ENCODE measurements at places on chromosomes 4 and X.

GRCh38 chr4:150078579-150079080 lies 385 bp downstream of the DCLK2 start:
- DNase-seq, result no peak

- DNase-seq, result no peak
Observed at GRCh38 chrX:54386314-54386713, 28.5 kb upstream of the WNK3 start.

DNA sequence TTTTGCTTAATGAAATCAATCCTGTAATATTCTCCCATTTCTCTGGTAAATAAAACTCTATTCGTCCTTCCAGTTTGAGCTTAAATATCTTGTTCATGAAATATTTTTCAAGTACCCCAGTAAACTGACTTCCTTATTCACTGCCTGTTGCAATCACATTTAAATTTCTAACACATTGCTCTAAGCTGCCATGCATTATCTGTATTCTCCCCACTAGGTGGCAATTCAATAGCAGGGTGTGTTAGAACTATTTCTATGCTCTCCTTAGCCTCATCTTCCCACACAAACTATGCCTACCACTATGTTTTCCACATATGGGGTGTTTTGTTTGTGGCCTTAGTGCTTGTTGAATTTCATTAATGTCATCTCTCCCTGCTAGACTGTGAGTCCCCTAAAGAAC lies 377.1 kb upstream of the HS3ST1 start:
- peak; percentile 34 for DNase-seq

GRCh38 chr4:9898596-9899305 lies 117.3 kb downstream of the DRD5 start:
- DNase-seq, result peak; percentile 78

GRCh38 chr4:78057135-78057599 lies at the start of gene FRAS1:
FRAS1 (plus strand) TSS chr4:78057323; CDS start chr4:78058010, 687 bp downstream.
- peak; percentile 11 for DNase-seq

- no peak for DNase-seq
Observed at GRCh38 chrX:28586981-28587551, at the start of gene IL1RAPL1. IL1RAPL1 (plus strand) TSS chrX:28587446.

DNA sequence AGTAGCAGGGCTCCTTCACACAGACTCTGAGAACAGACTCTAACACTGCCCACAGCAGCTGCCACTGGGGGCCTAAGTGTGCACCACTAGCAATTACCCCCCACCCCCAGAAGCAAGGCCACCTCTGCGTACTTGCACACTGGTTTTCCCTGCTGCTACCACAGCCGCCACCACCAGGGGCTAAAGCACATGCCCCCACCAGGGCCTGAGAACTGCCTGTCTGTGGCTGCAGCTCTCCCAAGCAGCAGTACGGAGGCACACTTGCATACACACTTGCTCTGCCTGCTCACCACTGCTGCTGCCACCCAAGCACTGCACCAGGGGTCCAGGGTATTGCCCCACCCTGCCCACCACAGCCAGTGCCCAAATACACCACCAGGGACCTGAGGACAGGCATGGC lies 59.6 kb downstream of the SCML2 start:
- no peak for DNase-seq

DNA sequence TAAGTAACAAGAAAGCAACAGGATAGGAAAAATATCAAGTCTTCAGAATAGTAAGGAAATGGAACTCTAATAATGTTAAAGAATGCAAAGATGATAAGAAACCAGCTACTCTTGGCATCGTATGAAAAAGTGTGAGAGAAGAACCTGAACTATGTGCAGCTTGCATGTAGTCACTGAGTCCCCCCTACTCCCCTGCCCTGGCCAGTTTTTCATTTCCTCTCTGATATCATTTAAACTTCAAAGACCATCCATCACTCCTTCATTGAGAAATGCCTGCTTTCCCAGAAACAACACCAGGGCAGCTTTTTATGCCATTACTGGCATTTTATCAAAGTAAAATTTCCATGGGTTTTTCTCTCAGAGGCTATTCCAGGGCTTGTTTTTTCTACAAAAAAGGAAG lies 28.1 kb downstream of the INPP4B start:
- DNase-seq, result no peak

DNA sequence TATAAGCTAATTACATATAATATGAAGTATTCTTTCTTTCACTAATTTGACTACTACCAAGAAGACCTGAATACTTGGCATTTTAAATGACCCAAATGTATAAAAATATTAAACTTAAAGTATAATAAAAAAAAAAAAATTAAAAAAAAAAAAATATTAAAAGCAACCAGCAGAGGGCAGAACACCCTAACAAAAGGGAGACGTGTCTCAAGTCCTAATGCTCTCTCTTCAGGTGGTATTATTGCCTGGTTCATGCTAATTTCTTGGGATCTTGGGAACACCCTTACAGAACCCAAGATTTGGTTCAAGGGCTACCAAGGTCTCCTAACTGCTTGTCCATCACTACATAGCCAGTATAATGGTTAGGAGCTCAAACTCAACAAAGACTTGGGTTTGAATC lies 754.8 kb downstream of the RAB28 start:
- DNase-seq, result peak; percentile 15

- DNase-seq, result peak; percentile 55
Observed at GRCh38 chr4:141352909-141353525, 132.3 kb downstream of the ZNF330 start.

GRCh38 chr4:62394766-62395165 lies 1194.6 kb downstream of the ADGRL3 start:
- DNase-seq, result no peak

DNA sequence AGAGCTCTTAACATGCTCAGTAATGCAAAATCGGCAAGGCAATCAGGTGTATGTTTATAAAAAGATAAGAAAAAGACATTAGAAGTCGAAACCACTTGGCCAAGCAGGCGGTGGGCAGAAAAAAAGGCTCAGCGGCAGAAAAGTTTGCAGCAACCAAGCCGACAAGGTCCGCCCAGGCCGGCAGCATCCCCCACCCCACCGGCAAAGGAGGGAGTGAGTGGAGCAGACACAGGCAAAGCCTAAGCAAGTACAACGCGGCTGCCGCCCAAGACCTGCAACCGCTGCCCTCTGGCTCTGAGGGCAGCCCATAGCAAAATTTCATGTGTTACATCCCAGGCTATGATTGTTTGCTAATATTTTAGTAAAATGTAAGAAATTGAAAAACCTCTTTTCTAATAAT lies 125.4 kb upstream of the ZCCHC13 start:
- no peak for DNase-seq

GRCh38 chr4:137748616-137749015 lies 216.3 kb upstream of the PCDH18 start:
- no peak for DNase-seq

DNA sequence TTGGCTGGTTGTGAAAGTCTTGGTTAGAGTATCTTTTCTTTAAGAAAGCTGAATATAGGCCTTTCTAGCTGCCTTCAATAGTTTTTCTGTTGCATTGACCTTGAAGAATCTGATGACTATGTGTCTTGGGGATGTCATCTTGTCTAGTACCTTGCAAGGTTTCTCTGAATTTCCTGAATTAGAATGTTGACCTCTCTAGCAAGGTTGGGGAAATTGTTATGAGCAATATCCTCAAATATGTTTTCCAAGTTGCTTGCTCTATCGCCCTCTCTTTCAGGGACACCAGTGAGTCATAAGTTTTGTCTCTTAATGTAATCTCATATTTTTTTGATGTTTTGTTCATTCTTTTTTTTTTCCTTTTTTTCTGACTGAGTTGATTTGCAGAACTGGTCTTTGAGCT lies 194.7 kb downstream of the RAB28 start:
- DNase-seq, result no peak

GRCh38 chr4:177921715-177922114 lies 479.5 kb upstream of the AGA start:
- DNase-seq, result no peak

- DNase-seq, result no peak
Observed at GRCh38 chr4:125447551-125448290, 133.0 kb downstream of the FAT4 start.

DNA sequence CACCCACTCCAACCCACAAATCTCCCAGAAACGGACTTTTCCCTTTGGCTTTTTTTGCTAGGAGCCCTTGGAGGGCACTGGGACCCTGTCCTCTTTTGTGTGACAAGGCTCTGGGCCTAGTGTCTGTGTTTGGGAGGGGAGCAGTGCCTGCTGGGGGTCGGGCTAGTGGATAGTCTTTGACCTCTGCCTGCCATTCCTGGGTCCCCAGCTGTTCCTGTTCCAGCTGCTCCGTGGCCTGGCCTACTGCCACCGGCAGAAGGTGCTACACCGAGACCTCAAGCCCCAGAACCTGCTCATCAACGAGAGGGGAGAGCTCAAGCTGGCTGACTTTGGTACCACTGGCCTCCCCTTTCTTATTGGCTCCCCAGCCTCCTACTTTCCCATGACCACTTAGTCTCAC lies 6.7 kb upstream of the USP11 start:
- DNase-seq, result no peak

GRCh38 chrX:105006103-105006502 lies 214.4 kb downstream of the TEX13A start:
- no peak for DNase-seq

DNA sequence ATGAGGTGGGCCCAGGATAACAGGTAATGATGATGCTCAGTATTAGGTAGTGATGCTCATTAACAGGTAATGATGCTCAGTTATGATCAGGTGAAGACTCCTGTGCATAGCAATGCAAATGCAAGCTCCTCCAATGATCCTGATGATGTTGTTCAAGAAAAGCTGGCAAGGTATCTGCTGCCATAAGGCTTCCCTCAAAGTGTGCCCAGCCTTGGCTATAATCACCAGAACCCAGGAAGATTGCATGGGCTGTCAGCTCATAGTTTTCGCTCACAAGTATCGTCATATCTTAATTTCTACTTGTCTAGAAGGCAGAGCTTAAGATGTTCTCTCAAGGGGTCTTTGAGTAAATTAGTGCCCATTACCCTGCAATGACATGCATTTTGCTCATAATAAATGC lies 366.2 kb upstream of the CLNK start:
- DNase-seq, result no peak

DNA sequence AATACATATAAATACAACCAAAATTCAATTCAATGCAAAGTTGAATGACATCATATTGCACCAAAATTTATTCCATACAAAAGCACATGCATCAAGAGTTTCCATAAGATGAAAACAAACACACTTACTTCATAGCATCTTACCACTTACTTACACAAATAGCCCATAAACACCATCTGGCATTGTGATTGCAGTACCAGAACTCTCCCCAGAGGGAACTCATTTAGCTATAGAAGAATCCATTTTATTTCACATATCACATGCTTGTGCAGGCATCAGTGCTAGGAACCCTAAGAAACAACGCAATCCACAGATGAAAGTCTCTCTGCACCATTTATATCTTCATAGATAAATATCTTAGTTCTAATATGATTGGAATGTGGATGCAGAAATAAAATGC lies 77.9 kb downstream of the SLC7A11 start:
- DNase-seq, result no peak

GRCh38 chr4:138957302-138957701 lies 58.3 kb upstream of the NOCT start:
- no peak for DNase-seq

GRCh38 chrX:110657073-110657472 lies 138.5 kb downstream of the CHRDL1 start:
- no peak for DNase-seq

GRCh38 chrX:110089656-110090403 lies 86.9 kb downstream of the TMEM164 start:
- DNase-seq, result peak; percentile 74

DNA sequence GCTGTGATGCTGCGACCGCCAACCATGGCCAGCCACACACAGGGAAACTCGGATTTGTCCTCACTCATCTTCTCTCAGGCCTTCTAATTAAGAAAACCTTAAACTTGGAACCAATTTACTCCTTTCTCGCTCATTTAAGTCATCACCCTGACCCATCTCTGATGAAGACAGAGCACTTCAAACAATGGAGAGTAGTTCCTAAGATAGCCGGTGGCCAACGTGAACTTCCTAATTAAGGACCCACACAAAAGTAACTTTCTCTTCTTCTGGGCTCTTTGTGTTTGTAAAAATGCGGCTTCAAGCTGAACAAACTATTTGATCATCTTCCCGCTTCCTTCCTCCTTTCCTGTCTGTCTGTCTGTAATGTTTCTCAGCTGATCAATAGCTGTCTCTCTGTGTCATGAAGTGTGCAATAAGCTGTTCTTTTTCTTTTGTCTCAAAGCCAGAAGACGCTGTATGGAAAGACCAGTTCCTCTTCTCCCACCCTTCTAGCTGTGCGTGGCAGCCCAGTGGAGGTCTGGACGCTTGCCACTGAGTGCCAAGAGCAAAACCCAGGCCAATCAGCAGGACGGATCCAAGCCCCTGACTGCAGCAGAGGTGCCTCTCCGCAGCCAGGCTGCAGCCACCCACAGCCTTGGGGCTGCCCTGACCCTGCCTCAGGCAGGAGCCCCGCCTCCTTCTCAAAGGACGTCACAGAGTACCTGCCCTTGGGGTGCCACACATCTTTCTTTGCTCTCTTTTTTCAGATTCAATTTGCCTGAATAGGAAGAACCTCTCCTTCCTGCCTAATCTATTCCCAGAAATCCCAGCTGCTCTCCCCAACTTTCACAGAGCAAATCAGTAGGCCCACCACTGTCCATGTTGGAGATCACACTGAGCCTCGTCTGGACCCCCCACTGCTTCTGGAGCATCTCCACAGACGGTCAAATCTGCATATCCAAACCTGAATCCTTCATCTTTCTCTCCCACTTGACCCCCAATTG lies 59.3 kb downstream of the MAML3 start:
- no peak for DNase-seq

DNA sequence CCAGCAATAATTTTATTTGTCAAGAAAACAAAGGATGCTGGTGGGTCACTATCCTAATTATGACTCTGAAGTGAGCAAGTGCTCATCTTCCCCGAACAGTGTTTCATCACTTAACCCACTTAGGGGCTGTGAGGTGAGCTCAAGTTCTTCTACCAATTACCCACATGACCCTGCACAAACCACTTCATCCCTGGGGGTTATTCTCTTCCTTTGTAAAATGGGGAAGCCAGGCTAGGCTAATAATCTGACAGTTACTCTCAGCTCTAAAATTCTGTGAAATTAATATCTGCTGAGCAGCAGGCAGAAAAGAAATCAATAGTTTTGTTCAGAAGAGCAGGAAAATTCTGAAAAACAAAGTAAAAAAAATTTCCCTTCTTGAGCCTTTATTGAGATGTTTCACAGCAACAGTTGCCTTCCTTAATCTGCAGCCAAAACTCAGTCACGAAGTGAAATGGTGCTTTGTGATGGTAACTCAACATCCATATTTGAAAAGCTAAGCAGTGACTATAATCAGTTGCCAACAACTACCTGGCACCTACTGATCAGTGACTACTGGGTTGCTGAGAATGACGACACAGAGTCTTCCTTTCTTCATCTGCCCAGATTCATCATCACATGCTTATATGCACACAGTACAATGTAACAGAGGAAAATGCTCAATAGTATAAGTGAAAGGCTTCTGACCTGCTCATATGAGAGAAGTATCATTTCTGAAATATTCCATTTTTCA lies 24.1 kb downstream of the ATP8A1 start:
- DNase-seq, result no peak
